ENCODE measurements at places on chromosomes 2 and 18.

DNA sequence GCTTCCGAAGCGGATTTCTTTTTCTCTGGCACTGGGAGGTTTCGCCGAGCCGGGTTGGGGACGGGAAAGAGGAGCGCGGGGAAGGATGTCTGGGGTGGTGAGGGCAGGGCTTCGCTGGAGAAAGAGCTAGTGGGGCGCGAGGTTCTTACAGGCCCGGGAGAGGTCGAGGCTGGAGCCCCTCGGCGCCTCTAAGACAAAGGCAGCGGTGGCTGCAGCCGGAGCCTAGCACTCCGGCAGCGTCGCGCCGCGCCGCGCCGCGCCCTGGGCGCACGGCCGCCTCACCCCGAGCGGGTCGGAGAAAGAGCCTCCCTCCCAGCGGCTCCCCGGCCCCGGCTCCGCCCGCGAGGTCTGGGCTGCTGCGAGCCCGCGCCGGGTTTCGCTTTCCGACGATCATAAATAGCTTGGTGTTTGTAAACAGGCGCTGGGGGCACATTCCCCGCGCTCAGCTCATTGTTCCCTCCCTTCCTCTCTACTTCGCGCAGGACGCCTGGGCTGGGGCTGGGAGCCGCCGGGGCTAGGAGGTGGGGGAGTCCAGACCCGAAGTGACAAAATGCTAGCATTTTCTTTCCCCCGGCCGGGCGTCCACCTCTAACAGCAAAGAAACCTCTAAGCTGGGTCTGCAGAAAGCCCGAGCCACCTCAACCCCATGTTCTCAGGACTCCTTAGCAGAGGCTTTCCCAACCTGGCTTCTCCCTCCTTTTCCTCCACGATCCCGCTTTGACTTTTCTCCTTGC is 813 bp upstream of the MEIS1 start:
- DNase-seq = no peak

- no peak for DNase-seq
Observed at GRCh38 chr2:120441744-120442471, 96.0 kb downstream of the INHBB start.

- no peak for DNase-seq
Observed at GRCh38 chr2:163878718-163879117, 142.9 kb upstream of the FIGN start.

GRCh38 chr2:149465873-149466272 is 121.7 kb downstream of the MMADHC start:
- DNase-seq = no peak

DNA sequence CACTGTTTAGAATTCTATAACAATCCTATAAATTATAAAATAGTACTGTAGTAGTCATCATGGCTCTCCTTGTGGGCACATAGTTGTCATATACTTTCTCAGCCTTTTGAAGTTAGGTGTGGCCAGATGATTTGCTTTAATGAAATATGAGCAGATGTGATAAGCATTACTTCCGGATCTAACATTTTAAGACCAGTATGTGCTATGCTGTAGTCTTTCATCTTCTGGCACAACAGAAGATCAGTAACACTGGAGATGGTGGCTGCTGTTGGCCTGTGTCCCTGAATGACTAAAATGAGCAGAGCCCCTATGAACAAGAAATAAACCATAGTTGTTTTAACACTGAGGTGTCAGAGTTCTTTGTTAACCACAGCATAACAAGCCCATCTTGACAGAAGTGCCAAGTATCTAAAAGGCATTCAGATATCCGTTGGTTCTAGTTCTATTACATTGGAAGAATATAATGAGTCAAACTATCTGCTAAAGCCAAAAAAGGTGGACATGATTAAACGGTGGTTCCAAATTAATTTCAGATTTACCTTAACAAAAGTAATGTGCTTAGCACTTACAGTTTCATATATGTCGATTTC is 6.3 kb downstream of the MEX3C start:
- DNase-seq = peak; percentile 21

DNA sequence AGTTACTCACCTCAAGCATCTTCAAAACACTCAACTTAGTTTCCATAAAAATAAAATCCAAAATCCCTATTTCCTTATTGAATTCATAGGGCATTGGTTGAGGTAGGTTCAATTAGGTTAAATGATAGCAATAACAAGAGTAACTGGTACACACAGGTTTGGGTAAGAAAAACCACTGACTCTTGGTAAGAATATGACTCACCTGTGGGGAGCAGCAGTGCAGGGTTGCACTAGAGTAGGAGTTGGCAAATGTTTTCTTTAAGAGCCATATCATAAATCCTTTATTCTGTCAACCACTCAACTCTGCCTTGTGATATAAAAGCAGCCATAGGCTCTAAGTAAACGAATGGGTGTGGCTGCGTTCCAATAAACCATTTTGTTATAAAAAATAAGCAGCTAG is 71.4 kb upstream of the CDH20 start:
- DNase-seq = no peak

DNA sequence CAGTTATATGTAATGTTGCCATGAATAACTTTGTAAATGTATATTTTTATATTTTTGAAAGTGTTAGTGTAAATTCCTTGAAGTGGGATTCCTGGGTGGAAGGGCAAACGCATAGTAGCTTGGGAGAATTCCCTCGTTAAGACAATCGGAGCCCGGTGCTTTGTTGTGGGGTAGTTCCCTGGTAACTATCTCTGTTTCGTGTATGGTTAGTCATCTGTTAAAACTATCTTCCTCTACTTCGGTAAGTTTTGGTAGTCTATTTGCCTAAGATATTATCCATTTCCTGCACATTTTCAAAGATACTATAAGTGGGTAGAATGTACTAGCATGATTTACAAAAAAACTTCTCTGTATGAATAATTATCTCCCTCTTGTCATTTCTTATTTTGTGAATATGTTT is 113.8 kb upstream of the NRXN1 start:
- DNase-seq = no peak

DNA sequence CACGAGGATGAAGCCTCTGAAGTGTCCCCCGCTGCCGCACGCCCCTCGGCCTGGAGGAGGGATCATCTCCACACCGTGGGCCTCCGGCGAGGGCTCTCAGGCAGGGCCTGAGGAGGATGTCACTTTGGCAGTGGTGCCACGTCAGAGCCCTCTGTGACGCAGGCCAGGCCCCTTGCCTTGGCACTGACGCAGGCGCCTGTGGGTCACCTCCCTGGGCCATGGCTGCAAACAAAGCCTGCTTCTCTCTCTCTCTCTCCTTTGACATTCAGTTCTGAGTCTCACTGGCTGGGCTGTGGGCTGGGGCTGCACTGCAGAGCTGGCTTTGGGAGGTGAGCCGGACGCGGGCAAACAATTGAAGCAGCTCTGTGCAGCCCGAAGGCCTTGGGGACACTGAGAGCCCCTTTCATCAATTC is 273.7 kb downstream of the TWIST2 start:
- no peak for DNase-seq

GRCh38 chr18:70559446-70559845 is 270.6 kb downstream of the SOCS6 start:
- no peak for DNase-seq

- DNase-seq = no peak
Observed at GRCh38 chr18:48142994-48143393, 212.5 kb upstream of the SMAD2 start.

DNA sequence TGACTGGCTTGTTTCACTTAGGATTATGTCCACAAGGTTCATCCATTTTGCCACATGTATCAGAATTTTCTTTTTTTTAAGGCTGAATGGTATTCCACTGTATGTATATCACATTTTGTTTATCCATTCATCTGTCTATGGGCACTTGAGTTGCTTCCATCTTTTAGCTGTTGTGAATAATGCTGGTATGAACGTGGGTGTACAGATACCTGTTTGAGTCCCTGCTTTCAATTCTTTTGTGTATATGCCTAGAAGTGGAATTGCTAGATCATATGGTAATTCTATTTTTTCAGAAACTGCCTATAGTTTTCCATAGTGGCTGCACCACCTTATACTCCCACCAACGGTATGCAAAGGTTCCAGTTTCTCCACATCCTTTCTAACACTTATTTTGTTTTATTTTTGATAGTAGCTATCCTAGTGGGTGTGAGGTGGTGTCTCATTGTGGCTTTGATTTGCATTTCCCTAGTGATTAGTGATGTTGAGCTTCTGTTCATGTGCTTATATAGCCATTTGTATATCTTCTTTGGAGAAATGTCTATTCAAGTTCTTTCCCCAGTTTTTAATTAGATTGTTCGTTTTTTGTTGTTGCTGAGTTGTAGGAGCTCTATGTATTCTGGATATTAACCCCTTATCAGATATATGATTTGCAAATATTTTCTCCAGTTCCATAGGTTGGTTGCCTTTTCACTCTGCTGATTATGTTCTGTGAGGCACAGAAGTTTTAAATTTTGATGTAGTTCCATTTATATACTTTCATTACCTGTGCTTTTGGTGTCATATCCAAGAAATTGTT is 40.7 kb downstream of the TTC39C start:
- no peak for DNase-seq

DNA sequence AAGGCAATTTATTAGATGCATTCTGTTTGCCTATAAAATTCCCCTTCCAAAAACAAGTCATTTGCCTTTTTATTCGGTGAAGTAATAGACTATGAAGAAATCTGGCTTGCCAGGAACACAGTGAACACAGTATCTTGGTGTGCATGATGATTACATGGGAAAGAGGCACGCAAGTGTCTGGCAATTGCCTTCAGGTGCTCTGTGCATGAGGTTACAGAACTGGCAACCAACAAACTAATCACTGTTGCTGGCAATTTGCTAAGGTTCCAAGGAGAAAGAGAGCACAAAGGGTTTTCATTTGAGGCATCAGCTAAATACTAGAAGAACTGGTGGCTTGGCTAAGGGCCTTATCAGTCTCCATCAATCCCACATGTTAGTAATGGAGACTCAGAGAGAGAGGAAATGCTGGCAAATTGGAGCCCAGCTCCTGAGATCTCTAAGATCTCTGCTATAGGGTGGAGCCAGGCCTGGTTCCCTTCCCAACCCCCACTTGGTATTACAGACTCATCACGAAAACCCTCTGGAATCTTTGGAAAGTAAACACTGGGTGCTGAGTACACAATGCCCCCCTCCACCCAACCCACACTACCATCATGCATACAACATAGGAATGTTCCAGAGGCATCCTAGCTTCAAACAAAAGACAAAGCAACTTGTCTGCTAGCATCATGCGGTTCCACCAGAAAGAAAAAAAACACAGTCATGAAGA is 10.4 kb downstream of the RNF152 start:
- DNase-seq = no peak

DNA sequence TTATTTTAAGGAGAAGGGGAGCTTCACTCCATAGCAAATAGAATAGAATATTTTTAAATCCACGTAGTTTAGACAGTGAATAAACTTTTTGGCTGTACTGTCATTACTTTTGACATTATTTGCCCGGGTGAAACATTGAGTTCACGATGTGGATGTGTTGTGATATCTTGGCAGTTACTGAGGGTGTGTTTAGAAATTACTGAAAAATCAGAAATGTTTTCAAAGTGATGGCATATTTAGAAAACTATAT is 769 bp upstream of the FAM98A start:
- no peak for DNase-seq

DNA sequence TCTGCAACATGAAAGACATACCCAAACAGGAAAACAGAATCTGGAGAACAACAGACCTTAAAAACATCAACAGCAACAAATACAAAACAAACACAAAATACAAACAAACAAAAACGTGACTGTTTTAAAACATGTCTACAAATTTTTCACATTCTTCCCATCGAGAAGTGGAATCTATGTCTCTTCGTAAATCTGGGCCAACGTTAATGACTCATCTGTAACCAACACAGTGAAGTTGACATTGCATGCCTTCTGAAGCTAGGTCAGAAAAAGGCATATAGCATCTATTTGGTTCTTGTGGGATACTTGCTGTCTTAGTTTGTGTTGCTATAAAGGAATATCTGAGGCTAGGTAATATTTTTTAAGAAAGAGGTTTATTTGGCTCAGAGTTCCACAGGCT is 269.0 kb upstream of the FBXO11 start:
- DNase-seq = no peak

- no peak for DNase-seq
Observed at GRCh38 chr2:36173760-36174404, 181.7 kb upstream of the CRIM1 start.

DNA sequence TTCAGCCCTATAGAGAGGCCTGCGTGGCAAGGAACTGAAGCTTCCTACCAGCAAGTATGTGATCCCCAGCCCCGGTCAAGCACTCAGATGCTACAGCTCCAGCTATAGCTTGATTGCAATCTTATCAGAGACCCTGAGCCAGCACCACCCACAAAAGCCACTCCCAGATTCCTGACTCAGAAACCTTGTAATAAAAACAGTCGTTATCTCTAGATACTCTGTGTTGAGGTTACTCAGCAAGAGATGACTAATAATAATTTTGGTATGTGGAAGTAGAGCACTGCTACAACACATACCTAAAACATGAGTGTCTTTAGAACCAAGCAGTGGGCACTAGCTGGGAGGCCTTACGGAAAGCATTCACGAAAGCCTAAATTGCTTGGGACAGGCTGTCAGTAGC is 216.9 kb downstream of the UXS1 start:
- DNase-seq = no peak

- no peak for DNase-seq
Observed at GRCh38 chr2:85288244-85288725, 39.5 kb downstream of the TGOLN2 start.

- no peak for DNase-seq
Observed at GRCh38 chr2:54207666-54208195, 48.3 kb downstream of the TSPYL6 start.

- no peak for DNase-seq
Observed at GRCh38 chr2:170098626-170099312, 79.2 kb upstream of the MYO3B start.

DNA sequence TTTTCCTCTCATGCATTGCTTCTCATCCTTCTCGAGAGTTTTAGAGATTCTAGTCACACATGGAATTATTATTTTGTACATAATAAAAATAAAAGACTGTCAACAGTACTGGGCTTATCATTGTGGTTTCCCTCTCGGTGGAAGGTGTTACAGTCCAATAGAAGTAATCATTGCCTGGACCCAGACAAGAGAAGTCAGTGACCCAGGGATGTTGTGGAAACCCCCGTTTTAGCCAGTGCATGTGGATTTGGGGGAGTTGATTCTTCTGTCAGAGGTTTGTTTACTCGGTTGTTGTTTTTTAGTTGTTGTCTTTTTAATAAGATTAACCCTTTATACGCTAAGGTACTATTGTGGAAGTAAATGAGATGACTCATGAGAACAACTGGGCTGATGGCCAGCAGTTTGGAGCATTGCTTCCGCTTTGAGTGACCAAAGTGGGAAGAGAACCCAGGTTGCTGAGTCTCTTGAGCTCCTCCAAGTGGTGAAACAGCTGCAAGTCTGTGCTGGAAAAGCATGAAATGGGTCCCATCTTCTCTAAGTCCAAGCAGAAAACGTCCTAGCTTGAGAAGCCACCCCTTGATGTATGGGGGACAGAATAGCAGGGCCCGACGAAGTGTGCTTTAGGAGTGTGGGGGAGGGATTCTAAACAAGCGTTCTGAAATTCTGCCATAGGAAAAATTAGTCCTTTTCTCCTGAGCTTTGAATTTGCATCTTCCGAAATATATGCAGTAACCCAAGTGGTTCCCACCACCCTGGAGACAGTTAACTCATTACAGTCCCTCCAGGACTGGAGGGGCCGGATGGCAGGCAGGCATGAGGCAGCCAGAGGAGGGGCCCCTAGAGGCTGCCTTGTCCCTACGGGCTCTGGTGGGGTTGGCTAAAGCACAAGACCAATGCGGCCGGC is 61.8 kb upstream of the GPR45 start:
- no peak for DNase-seq

- DNase-seq = no peak
Observed at GRCh38 chr2:57372237-57372984, 674.2 kb upstream of the VRK2 start.

All from T-helper 1 cell (primary cell).